ENCODE measurements at places on chromosomes 3 and 15.

DNA sequence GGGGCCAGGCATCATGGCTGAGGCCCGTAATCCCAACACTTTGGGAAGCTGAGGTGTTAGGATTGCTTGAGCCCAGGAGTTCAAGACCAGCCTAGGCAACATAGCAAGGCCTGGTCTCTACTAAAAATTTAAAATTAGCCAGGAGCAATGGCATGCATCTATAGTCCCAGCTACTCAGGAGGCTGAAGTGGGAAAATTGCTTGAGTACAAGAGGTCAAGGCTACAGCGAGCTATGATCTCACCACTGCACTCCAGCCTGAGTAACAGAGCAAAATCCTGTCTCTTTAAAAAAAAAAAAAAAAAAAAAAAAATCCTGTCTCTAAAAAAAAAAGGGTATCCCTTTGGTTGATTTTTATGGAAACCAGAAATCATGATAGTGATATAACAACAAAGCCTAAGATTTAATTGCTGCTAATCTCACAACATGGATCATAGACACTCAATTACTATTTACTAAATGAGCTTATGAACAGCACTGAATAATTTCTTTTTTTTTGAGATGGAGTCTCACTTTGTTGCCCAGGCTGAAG is 12.1 kb downstream of the PCLAF start:
- DNase-seq: no peak

GRCh38 chr15:97680606-97681220 is 279.8 kb upstream of the ARRDC4 start:
- DNase-seq: no peak

DNA sequence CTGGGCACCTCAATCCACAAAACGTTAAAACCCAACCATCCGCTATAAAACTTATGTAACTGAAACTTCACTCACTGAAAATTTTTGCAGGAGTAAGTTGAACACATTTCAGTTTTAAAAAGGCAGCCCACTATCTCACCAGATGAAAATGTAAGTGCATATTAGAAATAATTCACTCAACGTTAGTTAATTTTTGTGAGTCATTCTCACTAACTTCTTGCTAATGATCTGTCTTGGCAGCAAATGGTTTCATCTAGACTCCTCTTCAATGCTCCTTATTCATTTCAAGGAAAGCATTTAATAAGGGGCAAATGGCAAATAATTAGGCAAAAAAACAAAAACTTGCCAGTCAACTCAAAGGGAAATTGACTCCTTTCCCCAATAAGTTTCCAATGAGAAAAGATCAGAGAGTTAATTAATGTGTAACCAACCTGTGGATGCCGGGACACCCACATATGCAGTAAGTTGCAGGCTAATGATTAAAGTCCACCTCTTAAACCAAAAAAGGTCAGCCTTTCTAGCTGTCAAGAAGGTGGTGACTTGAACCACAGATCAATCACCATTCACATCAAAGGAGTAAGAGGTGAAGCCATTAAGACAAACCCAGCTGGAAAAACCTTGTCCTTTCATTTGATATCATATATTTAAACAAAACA is 22.9 kb upstream of the PRICKLE2 start:
- DNase-seq: no peak

GRCh38 chr15:58479941-58480340 is 48.1 kb downstream of the LIPC start:
- DNase-seq: no peak

DNA sequence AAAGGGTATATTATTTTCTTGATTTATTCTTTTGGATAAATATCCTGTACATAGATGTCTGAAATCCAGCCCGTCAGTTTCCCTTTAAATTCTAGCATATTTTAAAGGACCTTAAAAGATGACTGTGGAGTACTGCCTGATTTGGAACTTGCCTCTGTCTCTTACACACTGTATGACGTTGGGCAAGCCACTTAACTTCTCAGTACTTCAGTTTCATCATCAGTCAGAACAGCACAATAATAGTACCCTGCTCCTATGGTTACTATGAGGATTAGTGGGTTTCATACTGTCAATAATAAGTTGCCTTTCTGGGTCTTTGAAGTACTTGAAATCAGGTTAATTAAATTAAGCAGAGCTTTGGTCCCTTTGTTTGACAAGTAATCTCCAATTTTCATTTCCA is 374.3 kb downstream of the TIGIT start:
- no peak for DNase-seq

- DNase-seq: no peak
Measured at GRCh38 chr3:37290551-37290950, 116.2 kb upstream of the LRRFIP2 start.

GRCh38 chr3:151384741-151385174 is at the start of gene P2RY12:
Gene P2RY12 (minus strand): TSS chr3:151384753. CDS start chr3:151338845, 45,908 bp downstream.
- no peak for DNase-seq

- DNase-seq: no peak
Measured at GRCh38 chr3:197006446-197006845, 23.2 kb downstream of the MELTF start.

DNA sequence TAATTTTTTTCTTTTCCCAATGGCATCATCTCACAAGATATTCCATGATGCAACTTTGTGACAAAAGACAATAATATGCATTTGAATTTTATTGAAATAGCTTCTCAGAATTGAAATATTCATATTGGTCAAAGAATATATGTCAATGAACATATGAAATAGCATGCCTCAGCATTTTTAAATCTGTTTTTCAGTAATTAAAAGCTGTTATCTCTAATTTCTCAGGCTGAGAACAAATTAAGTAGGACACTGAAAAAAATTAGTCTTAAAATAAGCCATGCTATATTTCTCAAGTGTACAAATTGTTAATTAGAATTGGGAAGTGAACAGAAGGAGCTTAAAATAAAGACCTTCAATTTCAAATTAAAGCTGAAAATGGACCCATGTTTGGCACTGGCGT is 570.1 kb downstream of the MFSD1 start:
- DNase-seq: no peak

DNA sequence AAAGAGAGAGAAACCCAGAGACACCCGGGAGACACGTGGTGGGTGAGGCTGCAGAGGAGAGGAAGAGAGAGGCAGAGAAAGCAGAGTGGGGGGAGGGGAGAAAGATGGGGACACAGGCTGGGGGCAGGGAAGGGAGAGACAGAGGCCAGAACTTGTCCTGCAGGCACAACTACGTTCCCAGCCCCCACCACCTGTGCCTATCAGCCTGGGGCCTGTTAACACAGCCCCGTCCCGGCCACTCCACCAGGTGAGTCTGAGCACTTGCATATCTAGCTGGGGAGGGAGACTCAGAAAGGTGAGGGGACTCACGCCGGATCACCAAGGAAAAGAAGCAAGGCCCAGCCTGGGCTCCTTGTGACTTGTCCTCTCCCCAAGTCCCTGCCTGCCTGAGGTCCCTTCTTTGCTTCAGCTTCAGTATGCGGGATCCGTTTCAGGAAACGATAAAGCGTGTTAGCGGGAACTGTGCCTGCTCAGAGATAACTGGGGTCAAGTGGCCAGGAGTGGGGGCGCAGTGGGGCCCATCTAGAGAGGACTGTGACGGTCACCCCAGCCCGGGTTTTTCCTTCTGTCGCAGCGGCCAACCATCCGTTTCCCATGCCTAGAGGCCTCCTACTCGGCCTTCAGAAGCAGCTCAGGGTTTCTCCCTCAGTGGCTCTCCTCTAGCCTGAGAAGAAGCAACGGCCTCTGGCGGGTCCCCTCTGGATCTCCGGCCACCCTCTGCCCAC is 10.3 kb downstream of the LINGO1 start:
- no peak for DNase-seq

- DNase-seq: no peak
Measured at GRCh38 chr15:60801395-60801794, 322.5 kb upstream of the ICE2 start.

GRCh38 chr3:105837143-105837740 is 31.6 kb downstream of the CBLB start:
- DNase-seq: no peak

DNA sequence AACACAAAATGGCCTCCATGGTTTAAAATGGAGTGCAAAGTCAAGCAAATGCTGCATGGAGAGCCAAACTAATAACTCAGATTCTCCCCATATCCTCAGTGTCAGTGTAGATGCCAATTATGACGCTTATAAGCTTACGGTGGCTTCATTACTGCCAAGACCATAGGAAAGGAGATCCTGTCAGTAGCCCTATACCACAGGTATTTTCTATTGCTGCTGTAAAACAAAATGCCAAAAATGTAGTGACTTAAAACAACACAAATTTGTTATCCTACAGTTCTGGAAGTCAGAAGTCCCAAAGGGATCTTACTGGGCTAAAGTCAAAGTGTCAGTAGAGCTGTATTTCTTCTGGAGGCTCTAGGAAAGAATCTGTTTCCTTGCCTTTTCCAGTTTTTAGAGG is 149.8 kb upstream of the GBE1 start:
- DNase-seq: no peak

GRCh38 chr15:25787855-25788520 is 75.1 kb downstream of the ATP10A start:
- no peak for DNase-seq

DNA sequence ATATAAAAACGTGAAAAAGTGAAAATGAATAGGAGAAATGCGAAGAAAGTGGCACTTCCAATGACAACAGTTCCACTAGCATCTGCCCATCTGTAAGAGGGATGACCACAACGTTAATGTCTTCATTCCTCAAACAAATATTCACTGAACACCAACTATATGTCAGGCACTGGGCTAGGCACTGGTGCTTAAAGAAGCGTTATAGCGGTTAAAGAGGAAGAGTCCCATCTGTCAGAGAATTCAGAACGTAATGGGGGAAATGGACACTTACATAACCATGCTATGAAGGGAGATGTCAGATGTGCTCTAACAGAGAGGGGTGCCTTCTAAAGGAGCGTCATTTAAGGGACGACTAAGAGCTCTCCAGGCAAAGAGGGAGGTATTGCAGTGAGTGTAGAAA is 8.2 kb downstream of the RUBCN start:
- no peak for DNase-seq

- DNase-seq: no peak
Measured at GRCh38 chr15:101545548-101546505, 56.3 kb upstream of the PCSK6 start.

GRCh38 chr3:61008153-61008997 is 242.9 kb downstream of the FHIT start:
- no peak for DNase-seq

DNA sequence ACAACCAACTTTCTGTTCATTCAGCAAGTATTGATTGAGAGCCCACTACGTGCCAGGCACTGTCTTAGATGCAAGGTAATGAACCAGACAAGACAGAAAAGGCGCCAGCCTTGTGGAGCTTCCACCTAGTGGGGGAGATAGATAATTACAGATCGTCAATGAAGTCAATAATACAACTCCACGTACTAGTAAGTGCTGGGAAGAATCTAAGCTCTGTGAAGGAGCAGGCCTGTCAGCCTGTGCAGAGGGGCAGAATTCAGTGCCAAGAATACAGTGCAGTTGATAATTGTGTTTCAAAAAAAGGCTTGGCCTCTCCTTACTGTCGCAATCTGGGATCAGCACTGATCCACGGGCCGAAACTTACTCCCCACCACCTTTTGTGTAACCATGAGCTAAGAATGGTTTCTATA is 186.3 kb downstream of the FEZF2 start:
- no peak for DNase-seq

GRCh38 chr3:67075295-67075694 is 77.2 kb downstream of the KBTBD8 start:
- DNase-seq: no peak

GRCh38 chr3:183953471-183954070 is 64.1 kb downstream of the ABCC5 start:
- no peak for DNase-seq

DNA sequence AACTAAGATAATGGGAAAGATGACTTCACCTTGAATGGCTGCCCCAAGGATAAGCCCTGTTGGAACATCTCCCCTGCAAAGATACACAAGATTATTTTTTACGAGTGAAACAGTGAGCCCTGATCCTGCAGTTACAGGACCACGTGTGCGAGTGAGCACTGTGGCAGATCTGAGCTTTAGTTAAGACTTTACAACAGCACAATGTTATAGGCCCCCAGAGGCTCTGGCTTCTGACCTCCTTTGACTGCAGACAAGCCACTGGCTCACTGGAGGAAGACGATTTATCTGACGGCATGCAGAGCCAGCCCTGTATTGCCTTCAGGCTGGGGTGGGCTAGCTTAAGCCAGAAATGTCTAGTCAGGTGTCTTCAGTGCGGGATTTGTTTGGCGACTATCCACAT is 174.4 kb downstream of the ARRDC4 start:
- no peak for DNase-seq

DNA sequence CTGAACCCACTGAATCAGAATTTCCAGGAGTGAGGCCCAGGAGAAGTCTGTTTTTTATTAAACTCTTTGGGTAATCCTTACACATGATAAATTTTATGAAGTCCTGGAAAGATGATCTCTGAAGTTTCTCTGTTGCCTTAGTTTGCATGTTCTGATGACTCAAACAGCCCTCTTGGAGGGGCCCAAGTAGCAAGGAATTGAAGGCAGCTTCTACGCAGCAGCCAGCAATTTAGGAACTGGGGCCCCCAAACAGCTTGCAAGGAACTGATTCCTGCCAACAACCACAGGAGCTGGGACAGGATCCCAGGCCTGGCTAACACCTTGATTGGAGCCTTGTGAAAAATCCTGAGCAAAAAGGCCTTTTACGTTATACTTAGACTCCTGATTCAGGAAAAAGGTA is 5.4 kb upstream of the ACP3 start:
- DNase-seq: no peak

GRCh38 chr3:50395070-50395860 is 35.9 kb upstream of the TMEM115 start:
- no peak for DNase-seq

GRCh38 chr3:43023066-43023465 is 44.0 kb downstream of the GASK1A start:
- no peak for DNase-seq

GRCh38 chr3:44939581-44940036 is 36.4 kb downstream of the ZDHHC3 start:
- no peak for DNase-seq

- DNase-seq: no peak
Measured at GRCh38 chr15:35863655-35864054, 317.7 kb upstream of the DPH6 start.

- no peak for DNase-seq
Measured at GRCh38 chr15:77228828-77229227, 157.9 kb upstream of the TSPAN3 start.

GRCh38 chr3:94928921-94929320 is 866.1 kb downstream of the NSUN3 start:
- no peak for DNase-seq

DNA sequence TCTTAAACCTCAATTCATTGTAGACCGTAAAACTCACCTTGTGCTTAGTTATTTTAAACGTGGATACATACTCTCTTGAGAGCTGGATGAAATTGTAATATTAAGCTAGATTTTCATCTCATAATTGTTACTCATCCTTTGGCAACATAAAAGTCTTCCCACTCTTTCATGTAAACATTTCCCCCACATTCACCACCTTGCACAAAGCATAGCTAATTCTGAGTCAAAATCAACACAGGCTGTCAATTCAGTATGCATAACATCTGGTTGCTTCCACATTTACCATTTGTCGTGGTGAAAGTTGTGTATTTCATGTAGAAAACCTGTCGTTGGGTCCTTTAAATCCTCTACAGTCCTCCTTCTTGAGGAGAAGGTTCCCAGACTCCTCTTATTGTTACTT is 524.6 kb downstream of the OTOL1 start:
- no peak for DNase-seq

GRCh38 chr3:15079091-15079490 is 14.0 kb upstream of the MRPS25 start:
- no peak for DNase-seq

GRCh38 chr3:134799393-134799792 is 4.3 kb downstream of the EPHB1 start:
- no peak for DNase-seq
